Left colon (tissue), 2 donors: ENCODE measurements at places on chromosomes 4 and X.

DNA sequence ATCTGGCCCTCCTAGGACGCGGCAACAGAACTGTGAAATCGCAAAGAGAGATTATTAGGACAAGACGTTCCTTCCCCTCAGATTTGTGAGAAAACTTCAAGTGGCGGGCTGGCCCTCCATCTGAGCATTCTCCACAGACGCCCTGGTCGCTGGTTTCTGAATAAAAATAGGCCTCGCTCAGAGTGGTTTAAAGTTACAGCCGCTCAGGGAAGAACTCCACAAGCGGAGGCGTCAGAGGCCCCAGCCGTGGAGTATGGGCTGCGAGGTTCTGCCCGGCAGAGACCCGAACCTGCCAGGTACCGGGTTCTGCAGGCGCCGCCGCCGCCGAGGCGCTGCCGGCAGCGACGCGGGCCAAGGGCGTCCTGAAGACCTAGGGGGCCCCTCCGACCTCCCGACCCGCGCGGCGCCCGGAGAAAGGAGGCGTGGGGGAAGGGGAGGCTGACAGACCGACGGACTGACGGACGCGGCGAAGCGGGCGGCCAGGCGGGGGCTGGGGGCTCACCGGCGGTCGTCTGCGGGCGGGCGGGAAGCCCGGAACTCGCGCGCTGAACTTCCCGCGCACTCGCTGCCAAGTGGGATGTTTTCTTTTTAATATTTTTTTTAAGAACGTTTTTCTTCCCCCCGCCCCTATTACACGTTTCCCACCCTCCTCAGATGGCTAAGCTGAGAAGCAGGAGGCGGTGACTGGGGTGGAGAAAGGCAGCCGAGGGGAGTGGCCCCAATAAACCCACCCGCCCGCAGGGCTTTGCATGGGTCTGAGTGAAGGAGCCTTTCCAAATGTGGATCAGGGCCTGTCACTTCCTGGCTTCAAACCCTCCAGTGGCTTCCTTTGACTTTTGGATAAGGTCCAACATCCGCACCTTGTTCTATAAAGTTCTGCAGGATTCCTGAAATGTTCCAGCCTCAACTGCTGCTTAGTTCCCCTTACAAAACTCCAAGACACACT, at the start of gene PABPC4L:
Gene PABPC4L (minus strand): TSS at position 574 of the 946 bp plus-strand sequence. CDS start 770 bp downstream, outside the sequence.
- no peak for DNase-seq

DNA sequence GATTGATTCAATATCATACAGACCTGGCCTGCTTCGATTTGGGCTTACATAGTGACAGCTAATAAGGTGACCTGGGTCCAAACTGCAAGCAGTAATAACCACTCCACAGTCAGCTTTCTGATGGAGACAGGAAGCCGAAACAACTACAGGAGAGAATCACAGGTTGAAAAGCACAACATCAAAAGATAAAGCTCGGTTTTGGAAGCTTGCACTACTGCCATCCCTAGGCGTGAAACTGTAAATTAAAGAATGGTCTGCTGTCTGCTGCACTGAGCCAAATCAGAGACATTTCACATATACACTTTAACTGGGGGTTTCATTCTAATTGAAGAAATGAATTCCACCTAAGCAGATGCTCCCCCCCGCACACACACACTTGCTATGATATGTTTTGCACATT, 116.3 kb downstream of the DHX15 start:
- DNase-seq = no peak

- no peak for DNase-seq
These were observed 169.0 kb downstream of the CORIN start for GRCh38 chr4:47668810-47669408.

DNA sequence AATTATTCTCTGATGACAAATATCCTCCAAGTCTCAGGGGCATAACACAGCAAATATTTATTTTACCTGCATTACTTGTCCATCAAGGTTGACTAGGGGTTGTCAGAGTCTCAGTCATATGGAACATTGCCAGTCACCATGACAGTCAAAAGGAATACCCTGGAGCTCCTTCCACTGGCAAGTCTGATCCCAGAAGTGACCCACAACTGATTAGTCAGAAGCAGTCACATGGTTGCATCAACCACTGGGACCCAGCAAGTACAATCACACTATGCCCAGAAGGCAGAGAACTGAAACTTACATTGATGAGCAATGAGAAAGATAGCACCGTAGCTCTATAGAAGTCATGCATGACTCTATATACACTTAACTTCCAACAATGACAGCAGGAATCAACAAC, 41.9 kb upstream of the SOD3 start:
- DNase-seq = no peak

DNA sequence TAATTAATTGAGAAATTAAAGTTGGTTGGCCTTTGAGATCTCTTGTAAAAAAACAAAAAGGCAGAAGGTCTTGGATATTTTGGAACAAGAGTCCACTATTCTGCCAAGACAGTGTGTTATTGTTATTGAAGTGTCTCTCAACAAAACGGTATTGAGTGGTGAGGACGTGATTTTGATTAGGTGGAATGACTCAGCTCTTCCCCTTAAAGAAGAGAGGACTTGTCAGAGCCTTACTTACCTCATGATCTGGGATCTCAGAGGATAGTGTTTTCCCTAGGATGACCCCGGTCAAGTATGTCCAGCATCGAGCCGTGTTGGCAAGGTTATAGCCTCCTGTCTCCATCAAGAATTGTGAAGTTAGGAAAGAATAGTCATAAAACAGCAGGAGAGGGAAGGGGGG, 110.9 kb downstream of the HDAC8 start:
- no peak for DNase-seq

GRCh38 chr4:115128037-115128436, 14.6 kb upstream of the NDST4 start:
- DNase-seq = no peak

GRCh38 chrX:31293409-31293808, 221.6 kb upstream of the FTHL17 start:
- no peak for DNase-seq

DNA sequence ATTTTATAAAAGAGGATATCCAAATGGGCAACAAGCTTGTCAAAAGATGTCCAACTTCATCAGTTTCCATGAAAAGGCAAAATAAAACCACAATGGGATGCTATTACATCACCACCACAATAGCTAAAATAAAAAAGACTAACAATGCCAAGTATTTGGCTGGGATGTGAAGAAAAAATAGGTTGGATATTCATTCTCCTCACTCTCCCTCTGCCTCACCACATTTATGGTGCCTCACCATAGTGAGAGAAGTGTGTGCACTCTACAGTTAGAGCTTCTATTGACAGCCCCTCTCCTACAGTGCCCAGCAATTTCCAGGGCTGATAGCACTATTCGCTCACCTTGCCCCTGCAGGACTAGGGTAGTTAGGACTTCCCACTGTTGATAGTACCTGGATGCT, 25.5 kb downstream of the VEGFC start:
- no peak for DNase-seq

DNA sequence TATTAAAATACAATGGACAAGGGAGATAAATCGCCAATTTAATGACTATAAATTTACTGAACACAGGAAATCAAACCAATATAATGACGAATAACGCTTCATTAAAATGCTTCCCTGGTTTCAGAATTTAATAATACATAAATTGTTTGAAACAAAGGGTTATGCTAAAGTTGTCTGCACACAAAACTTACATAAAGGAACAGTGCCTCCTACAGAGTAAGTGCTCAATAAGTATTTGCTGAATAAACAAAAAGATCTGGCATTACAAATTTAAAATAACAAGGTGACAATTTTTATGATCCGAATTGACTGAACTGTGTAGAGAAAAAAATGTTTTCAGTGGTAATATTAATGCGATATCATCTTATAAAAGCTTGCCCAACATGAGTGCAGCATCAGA, 69.6 kb downstream of the NOCT start:
- no peak for DNase-seq

DNA sequence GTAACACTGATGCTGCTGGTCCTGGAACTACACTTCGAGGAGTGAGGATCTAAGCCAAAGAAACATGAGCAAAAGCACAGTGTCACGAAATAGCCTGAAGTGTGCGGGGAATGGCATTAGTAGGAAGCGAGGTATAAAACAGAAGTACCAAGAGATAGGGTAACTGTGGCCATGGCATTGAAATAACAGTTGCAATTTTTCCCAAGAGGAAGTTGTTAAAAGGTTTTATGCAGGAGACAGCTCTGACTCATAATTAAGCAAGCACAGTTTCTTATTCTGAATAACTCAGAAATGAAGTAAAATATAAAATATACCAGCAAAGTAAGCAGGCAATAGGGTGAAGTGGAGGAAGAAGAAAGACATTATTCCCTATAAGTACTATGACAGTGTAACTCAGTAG, 90.3 kb upstream of the TMEM150C start:
- DNase-seq = no peak

DNA sequence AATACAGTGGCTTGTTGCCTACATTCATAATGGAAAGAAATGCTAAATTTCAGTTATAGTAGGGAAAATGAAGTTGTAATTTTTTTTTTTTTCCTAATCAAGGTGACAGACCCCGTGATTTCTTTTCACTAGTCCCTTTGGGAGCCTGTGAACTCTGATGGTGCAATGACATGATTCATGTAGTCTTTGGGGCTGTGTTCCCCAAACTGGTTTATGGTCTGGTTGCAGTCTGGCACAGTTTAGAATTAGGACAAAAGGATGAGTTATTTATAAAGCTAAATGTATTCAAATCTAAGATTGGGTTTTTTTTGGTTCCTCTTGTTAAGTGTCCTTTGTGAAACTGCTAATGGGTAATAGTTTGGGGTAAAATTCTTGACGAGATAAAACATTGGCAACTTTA, 66.0 kb downstream of the REPS2 start:
- no peak for DNase-seq

DNA sequence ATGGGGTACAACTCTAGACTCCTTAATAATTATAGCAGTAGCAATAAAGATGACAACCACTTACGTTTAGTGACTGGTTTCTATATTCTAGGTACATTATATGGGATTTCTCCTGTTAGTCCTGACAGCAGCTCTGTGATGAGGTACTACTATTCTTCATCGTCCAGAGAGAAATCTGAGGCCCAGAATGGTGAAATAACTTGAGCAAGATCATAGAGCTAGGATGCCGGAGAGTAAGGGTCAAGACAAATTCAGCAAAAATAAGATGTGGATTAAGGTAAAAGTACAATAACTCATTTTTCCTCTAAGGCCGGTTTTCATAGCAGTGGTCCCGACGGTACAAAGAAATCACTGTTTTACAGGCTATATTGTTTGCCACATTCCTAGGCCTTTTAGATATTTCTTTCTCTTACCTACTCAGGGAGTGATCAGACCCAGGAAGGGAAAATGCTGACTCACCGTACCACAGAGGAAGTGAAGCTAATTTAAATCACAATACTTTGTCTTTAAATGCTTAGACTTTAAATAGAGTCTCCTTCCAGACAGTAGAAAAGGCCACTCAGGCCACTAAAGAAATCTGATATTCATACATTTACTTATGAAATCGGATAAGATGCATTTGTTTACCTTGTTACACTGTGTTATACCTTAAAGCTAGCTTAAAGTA, 2023.0 kb upstream of the AGA start:
- DNase-seq = no peak

- DNase-seq = no peak
These were observed 235.4 kb downstream of the HNRNPD start for GRCh38 chr4:82138374-82138773.

GRCh38 chrX:105458846-105459245, 238.4 kb upstream of the TEX13A start:
- no peak for DNase-seq

- DNase-seq = no peak
These were observed 36.8 kb downstream of the ANK2 start for GRCh38 chr4:113086172-113086695.

DNA sequence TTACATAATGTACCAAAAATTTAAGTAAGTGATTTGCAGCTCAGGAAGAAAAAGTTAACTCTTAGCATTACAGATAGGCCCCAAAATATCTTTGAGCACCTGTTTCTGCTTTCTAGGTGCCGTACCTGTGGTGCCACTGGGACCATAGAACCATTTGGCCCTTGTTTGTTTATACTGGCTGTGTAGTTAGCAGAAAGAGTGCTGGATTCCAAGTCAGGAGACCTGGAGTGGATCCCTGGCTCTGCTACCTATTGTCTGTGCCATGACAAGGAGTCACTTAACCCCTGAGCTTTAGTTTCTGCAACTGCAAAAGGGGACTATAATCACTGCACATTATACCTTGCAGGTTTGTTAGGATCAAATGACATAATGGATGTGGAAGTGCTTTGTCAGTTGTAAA, 137.8 kb upstream of the GPR101 start:
- no peak for DNase-seq

DNA sequence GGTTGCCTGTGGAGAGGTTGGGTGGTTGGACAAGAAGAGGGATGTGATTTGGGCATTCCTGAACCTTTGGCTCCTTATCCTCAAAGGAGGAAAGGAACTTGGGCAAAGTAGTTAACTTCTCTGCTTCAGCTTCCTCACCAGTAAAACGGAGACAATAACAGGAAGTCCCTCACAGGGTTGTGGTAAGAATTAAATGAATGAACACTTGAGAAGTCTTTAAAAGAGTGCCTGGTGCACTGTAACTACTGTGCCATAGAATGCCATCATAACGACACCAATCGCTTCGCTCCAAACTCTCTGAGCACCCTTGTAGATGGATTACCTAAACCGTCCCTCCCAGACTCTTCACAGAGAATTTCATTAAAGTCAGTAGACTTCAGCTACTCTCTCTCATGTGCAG, 10.5 kb downstream of the ZCCHC18 start:
- no peak for DNase-seq

GRCh38 chr4:139988863-139989765, 164.9 kb downstream of the MAML3 start:
- peak; percentile 34 for DNase-seq

DNA sequence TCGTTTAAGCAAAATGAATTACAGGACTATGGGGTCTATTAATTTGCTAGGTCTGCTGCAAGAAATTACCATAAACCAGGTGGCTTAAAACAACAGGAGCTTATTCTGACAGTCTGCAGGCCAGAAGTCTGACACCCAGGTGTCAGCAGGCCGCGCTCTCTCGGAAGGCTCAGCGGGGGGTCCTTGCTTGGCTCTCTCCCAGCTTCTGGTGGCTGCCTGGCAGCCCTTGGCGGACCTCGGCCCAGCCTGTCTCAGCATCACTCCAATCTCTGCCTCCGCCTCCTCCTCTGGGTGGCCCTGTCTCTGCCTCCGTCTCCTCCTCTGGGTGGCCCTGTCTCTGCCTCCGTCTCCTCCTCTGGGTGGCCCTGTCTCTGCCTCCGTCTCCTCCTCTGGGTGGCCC, 580.5 kb upstream of the FAT1 start:
- DNase-seq = no peak
